Activated naive CD4-positive, alpha-beta T cell treated with anti-CD3 and anti-CD28 coated beads for 36 hours (primary cell): ENCODE measurements at places on chromosomes 4 and X. TPM values are rescaled to one million over a fixed set of nuclear protein-coding genes. Genes with fewer than 3 reads are reported as not detected.

Gene ZCCHC18
- 0.12 TPM for total RNA-seq

Gene PCDH19
- not detected for total RNA-seq

DNA sequence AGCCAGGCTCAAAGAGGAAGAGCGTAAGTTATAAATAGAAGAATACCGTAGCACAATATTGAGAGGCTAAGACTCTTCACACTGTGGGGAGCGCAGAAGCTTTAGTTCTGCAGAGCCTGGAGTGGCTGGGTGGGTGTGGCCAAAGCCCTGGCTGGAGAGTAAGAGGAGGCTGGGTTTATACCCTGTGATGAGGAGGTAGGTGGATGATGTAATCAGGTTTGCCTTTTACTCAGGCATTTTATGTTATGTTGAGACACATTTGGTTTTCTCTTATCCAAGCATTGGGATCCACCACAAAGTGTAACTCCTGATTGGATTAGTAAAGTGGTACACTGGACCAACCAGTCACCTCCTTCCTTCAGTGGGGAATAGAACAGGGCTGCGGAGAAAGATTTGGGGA lies 13.9 kb downstream of the CDS1 start:
- peaks cover 1% of the 10 kb centered on the region for H3K27me3 ChIP-seq
- DNase-seq, result peak; percentile 43
- no peak overlapping the region for H3K4me3 ChIP-seq
- peaks cover 7% of the 10 kb centered on the region for H3K4me1 ChIP-seq

GRCh38 chr4:77872723-77873445 lies 10.3 kb downstream of the MRPL1 start:
- H3K27me3 ChIP-seq, result no peaks in the 10 kb centered on the region
- peaks cover 31% of the 10 kb centered on the region for H3K36me3 ChIP-seq
- peaks cover 21% of the 10 kb centered on the region for H3K4me1 ChIP-seq

DNA sequence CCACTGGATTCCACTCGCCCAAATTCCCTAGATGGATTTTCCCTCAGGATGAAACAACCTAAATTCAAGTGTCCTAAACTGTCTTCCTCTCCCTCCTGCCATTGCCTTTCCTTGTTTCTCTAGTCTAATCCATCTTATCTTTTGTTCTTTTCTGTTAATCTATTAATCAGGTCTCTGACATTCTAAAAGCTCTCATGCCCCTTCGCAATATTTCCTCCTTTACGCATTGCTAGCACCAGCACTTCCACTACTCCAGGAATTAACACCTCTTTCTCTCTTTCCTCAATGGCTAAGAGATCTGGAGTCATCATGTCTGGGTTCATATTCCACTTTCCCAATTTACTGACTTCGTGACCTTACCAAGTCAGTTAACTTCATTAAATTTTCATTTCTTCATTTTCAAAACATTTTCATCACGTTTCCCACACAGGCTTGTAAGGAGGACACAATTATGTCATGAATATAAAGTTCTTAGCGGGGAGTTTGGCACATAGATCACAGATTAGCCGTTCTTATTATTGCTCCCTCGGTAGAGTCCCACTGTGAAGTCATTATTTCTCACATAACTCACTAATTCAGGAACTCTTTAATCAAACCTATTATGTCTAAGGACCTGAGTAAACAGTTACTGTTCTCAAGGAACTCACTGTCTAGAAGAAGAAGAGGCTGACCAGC lies 45.3 kb downstream of the FAT4 start:
- no peak for DNase-seq
- H3K27ac ChIP-seq, result no peak overlapping the region
- H3K36me3 ChIP-seq, result no peaks in the 10 kb centered on the region
- H3K27me3 ChIP-seq, result no peaks in the 10 kb centered on the region
- H3K4me1 ChIP-seq, result no peaks in the 10 kb centered on the region
- H3K4me3 ChIP-seq, result no peak overlapping the region

Gene SLC34A2
- total RNA-seq, result not detected

DNA sequence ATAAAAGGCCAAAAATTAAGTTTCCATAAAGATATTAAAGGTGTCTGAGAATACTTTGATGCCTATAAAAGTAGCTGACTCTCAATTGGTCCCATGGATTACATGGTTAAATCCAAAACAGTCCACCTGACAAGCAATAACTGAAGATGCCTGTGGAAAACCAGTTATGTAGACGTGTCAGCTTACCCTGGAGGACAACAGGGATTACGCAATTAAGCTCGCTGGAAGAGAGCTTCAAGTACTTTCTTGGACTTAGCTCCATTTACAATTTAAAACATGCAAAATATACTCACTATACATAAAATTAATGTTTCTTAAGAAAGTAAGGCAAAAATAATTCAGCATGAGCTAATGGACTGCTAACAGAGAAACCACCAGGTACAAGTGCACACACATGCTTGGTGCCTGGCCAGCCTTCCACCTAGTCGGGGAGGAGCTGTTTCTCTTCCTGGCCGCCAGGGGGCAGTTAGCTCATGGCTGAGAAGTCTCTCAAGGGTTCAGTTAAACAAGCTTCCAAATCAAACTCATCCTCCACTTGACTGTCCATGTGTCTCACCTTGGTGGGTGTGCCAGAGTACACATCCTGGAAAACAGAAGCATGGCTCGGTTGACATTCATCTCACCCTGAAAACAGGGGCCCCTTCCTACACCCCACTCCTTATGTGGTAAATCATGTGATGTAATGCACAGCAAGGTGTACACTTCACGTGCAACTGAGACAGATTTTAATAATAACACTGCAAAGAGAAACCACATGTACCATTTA lies 9.2 kb upstream of the FAM53A start:
- H3K4me3 ChIP-seq, result no peak overlapping the region
- H3K27ac ChIP-seq, result peak overlapping the region; percentile 25
- H3K27me3 ChIP-seq, result no peaks in the 10 kb centered on the region
- H3K36me3 ChIP-seq, result peaks cover 56% of the 10 kb centered on the region
- H3K4me1 ChIP-seq, result peaks cover 3% of the 10 kb centered on the region
- peak; percentile 80 for DNase-seq

- no peak overlapping the region for H3K27ac ChIP-seq
- H3K36me3 ChIP-seq, result no peaks in the 10 kb centered on the region
- DNase-seq, result no peak
- no peak overlapping the region for H3K4me3 ChIP-seq
- H3K4me1 ChIP-seq, result no peaks in the 10 kb centered on the region
Observed at GRCh38 chr4:114615435-114615834, 16.8 kb downstream of the UGT8 start.

DNA sequence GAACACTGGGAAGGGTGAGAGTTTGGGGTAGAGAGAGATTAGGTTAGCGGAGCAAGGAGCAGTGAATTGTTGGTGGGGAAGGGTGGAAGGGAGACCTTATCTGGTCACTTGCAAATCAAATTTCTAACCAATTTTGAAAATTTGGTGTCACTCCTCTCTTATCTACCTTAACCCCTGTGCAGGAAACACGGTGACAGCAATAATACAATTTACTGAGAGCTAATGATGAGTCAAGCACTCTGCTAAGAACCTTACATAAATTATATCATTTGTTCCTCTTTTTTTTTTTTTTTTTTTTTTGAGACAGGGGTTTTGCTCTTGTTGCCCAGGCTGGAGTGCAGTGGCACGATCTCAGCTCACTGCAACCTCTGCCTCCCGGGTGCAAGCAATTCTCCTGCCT lies 116.4 kb downstream of the C4orf51 start:
- no peak for DNase-seq
- no peak overlapping the region for H3K27ac ChIP-seq
- H3K4me1 ChIP-seq, result peaks cover 5% of the 10 kb centered on the region

DNA sequence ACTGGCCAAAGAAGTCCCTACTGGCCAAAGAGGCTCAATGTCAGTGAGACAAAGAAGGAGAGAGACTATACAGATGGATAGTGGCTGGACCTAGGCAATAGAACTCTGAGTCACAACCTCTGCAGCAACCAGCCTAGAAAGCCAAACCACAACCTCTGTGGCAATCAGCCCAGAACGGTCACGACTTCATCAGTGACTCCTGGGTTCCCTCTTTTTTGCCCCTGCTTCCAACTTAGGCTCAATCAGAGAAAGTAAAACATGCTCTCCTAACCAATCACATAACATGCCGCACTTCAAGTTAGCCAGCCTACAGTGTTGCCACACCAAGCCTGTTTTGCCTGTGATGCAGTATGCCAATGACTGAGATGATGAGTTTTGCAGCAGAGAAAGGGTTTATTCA lies 203.4 kb downstream of the ANAPC10 start:
- no peak overlapping the region for H3K4me3 ChIP-seq
- H3K27ac ChIP-seq, result no peak overlapping the region

DNA sequence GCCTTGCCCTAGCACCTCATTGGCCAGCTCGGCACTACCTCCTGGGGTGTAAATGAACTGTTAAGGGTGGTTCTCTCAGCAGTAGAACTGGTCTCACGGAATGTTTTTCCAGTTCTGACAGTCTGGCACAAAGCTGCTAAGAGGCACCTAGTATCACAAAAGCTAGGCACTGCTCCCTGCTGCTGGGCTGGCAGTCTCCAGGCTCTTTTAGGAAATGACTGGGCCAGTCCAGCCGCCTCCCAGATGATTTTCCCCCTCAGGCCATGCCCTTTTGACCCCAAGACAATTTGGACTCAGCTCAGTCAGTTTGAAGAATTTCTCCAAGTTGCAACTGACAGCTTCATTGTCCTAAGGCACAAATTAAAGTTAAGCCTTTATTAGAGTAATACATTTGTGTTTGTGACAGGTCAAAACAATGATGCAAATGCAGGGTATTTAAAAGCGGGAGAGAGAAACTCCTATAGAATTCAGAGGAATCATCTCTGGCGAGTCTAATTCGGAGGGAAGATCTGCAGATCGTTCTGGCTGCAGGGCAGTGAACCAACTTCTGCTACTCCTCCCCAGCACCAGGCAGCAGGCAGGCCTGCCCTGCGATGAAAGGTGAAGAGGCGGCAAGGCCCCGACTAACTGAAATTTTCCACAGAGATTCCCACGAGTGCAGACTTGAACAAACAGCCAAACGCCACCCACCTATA lies 7.9 kb downstream of the FRMD7 start:
- no peaks in the 10 kb centered on the region for H3K36me3 ChIP-seq
- DNase-seq, result no peak
- no peak overlapping the region for H3K4me3 ChIP-seq
- H3K27me3 ChIP-seq, result no peaks in the 10 kb centered on the region
- no peak overlapping the region for H3K27ac ChIP-seq
- H3K4me1 ChIP-seq, result no peaks in the 10 kb centered on the region

Gene XIAP
- total RNA-seq, result 24.0 TPM

- H3K36me3 ChIP-seq, result no peaks in the 10 kb centered on the region
- no peak overlapping the region for H3K4me3 ChIP-seq
- no peaks in the 10 kb centered on the region for H3K27me3 ChIP-seq
Observed at GRCh38 chrX:46770000-46770816, 11.3 kb upstream of the SLC9A7 start.

GRCh38 chr4:74474345-74475090 lies 29.6 kb downstream of the AREG start:
- no peak for DNase-seq
- no peak overlapping the region for H3K4me3 ChIP-seq
- H3K36me3 ChIP-seq, result no peaks in the 10 kb centered on the region
- H3K27me3 ChIP-seq, result peaks cover 15% of the 10 kb centered on the region
- no peak overlapping the region for H3K27ac ChIP-seq

Gene CMC4
- 7.7 TPM for total RNA-seq

DNA sequence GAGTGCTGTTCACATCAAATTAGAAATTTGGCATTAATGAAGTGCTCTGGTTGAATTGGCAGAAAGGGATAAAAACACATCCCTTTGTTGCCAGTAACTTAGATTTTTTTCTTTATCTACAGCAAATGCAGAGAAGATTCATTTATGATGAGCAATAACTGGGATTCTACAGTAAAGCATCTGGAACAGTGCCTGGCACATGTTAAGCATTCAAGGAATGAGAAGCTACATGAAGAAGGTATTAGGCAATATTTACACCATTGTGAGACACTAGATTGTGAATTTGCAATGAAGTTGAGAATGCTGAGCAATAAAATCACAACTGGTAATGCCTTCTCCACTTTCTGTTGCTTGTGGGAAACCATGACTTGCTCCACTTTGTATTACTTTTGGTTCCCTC lies 33.5 kb downstream of the PCDH19 start:
- H3K4me1 ChIP-seq, result peaks cover 3% of the 10 kb centered on the region
- H3K36me3 ChIP-seq, result no peaks in the 10 kb centered on the region
- no peak overlapping the region for H3K27ac ChIP-seq
- DNase-seq, result no peak
- H3K4me3 ChIP-seq, result no peak overlapping the region
- no peaks in the 10 kb centered on the region for H3K27me3 ChIP-seq

Gene ARHGAP10
- total RNA-seq, result 3.6 TPM
